ENCODE measurements at places on chromosomes 12 and 14.
A peak's percentile ranks its signal among the peaks of the same experiment; 100 is the strongest.

DNA sequence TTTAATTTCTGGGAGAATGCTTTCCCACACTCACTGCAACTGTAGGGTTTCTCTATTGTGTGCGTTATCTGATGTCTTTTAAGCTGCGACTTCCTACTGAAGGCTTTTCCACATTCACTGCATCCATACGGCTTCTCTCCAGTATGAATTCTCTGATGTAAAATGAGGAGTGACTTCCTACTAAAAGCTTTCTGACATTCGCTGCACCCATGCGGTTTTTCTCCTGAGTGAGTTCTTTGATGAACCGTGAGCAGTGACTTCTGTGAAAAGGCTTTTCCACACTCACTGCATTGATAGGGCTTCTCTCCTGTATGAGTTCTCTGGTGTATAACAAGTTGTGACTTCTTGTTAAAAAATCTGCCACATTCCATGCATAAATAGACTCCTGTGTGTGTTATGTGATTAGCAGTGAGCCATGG, 29.7 kb downstream of the ZNF605 start:
- no peak for DNase-seq

DNA sequence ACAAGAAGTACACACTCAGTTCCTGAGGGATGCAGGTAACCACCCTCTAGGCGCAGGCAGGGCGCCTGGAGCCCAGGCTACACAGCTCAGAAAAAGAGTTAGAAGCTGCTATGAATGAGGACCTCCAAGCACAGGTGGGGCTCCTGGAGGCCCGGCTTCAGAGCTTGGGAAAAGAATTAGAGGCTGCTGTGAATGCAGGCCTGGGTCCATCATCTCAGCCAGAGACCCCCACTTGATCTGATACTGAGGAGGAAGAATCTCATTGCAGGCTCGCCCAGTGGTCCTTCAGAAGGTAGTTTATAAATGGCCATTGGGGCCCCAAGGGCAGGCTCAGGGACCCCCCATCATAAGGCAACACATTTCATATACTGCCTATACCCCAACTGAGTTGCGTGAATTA, 556.4 kb downstream of the SLC6A15 start:
- DNase-seq, result no peak

DNA sequence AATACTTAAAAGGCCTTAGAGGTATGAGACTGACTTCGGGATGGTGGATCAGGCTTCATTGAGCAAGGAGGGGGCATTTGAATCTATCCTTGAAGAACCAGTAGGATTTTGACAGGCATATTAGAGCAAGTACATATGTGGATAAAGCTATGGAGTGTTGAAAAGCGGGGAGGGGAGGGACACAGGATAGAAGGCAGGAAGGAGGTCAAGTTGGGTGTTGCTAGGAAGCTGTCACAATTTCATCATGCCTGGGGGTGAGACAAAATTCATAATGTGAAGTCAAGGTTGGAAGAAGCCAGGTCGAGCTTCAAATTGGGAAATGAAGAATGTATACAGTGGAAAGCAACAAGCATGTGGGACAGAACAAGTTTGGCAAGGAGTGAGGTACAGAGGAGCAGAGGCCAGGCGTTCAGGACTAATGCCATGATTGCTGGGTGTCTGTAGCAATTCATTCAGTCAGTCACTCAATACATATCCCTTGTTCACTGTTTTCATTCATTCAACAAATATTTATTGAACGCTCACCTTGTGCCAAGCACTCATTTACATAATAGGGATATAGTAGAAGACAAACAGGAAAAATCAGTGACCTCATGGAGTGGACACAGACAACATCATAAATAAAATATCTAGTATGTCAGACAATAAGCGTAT, 58.3 kb upstream of the LTA4H start:
- DNase-seq, result no peak

DNA sequence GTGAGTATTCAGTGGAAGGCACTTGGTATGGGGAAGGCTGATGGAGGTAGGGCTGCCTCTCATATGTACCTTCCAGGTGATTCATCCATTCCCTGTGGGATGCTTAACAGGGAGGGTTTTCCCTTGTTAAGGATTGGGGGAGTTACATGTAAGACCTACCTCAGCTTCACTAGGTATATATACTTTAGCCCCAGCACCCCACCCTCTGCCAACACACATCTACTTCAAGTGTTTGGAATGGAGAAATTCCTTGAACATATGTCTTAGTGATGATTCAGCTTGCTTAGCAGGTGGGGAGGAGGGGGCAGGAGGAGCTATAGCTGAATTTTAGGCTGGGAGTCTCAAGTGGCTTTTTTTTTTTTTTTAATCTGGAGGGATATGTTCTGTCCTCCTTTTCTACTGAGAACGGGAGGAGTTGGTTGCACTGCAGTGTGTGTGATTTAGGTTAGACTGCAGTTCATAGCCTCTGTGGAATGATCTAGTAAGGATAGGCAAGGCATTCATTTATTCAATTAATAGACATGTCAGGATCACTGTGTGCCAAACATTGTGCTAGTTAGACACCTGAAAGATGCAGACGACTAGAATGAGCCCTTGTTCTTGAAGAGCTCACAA, 1.7 kb downstream of the PIP4K2C start:
- DNase-seq, result no peak

DNA sequence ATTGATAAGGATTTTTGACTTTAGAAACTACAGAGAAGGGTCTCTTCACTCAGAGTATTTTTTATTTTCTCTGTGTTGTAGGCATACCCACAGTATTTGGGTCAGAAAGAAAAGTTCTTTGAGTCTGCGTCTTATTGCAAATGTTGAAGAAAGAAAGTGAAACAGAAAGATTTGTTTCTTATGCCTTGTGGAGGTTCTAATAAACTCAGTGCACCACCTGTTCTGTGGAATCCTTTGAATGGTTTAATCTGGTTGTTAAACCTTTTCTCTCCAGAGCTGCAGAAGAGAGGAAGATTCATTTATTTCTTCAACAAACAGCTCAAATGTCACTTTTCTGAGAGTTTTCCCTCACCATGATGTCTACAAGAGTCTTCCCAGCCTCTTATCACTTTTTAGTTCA, 146.6 kb upstream of the PLEKHG7 start:
- no peak for DNase-seq

- DNase-seq, result no peak
Measured at GRCh38 chr14:75543253-75543652, 21.0 kb downstream of the BATF start.

DNA sequence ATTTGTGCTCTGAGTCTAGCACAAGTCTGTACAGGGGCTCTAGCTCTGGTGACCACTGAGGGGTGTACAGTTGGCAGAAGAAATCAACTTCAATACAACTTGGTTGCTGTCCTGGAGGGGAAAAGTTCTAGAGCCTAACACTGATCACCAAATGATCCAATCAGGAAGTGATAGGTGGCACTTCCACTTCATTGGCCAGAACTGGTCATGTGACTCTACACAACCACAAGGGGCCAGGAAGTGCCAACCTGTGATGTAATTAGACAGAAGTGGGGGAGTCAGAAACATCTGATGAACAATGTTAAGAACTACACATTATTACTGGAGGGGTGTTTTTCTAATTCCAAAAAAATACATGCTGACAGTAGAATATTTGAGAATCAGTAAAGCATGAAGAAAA, 401.6 kb downstream of the VRK1 start:
- no peak for DNase-seq

GRCh38 chr14:52219488-52220084, 47.9 kb upstream of the PTGDR start:
- DNase-seq, result no peak

DNA sequence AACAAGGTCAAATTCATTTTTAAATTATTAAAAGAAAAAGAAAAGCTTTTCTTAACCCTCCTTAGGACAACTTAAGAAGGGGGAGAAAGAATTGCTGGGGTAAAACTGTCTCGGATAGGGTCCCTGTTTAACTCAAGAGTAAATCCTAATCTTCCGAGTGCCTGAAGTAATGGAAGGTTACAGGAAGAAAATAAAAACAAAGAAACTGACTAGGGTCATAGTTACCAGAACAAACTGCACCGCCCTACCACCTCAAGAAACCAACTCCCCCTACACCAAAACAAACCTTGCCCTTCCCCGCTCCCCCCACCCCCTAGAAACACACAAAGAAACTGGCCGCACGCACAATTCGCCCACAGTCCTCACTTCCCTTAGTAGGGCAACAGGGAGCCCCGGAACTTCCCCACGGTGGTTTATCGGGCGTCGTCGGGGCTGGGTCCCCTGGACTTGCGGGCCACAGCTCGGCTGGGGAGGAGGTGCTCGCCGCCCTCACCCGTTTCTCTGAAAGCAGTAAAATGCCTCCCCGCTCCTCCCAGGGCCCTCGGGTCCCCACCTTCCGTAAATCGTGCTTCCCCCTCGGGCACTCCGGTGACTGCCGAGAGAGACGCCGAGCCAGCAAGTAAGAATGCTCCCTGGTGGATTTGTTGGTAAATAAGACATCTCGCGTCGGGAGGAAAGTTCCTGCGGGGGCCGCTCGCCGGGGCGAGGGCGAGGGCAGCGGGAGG, 2.4 kb downstream of the SINHCAF start:
- DNase-seq, result peak; percentile 66

All from T-helper 2 cell treated with Interferon-gamma antibody and Interleukin-4, amounts not matched to agents 5 μg/mL and 100 μg/mL, for 36 hours (primary cell).